Right ventricle myocardium inferior (tissue), 1 donor: ENCODE measurements at places on chromosomes 1 and 21. TPM values are rescaled to one million over a fixed set of nuclear protein-coding genes. Genes with fewer than 3 reads are reported as not detected.

DNA sequence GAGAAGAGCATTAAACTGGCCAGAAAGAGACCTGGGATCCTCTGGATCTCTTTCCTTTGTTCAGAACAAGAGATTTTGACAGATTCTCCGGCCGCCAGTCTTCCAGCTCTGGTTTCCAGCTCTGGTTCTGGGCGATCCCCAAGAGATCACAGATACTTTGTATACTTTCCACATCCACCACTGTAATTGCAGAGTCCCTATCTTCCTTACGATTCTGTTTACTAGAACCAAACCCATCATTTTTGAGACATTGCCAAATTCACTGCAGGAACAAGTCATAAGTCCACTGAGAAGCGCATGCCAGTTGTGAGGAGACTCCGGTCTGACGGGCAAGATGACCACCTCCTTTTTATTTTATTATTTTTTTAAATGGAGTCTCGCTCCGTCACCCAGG, 505.2 kb downstream of the SMYD3 start:
- no peak for DNase-seq

DNA sequence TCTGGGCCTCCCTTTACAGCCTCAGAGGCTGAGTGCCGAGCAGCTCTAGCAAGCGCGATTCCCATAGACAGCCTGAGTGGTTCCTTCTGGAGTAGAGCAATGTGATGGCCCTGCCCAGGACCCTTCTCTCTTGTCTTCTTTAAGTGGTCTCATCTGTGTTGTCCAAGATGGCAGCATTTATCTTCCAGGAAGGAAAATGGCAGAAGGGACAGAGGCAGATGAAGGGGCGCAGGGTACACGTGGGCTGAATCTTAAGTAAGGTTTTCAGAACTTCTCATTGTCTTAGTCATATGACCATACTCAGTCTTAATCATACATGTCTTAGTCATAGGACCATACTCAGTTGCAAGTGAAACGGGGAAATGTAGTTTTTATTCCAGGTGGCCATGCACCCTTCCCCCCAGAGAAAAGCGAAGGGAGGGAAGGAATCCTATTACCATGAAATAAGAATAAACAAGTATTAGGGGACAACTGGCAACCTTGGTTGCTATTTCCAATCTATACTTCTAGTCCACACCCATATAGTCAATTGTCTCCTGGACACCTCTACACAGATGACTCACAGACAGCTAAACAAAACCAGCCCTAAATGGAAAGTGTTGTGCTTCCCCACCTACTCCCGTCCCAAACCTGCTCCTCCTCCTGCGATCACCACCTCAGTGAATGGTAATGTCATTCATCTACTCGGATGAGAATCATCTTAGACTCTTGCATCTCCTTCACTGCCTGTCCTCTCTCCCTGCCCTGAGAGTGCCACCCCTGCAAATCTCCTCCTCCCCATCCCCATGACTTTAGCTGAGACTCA, 13.3 kb downstream of the OVAAL start:
- DNase-seq, result no peak

- DNase-seq, result no peak
Observed at GRCh38 chr1:229006121-229006870, 264.6 kb upstream of the RAB4A start.

DNA sequence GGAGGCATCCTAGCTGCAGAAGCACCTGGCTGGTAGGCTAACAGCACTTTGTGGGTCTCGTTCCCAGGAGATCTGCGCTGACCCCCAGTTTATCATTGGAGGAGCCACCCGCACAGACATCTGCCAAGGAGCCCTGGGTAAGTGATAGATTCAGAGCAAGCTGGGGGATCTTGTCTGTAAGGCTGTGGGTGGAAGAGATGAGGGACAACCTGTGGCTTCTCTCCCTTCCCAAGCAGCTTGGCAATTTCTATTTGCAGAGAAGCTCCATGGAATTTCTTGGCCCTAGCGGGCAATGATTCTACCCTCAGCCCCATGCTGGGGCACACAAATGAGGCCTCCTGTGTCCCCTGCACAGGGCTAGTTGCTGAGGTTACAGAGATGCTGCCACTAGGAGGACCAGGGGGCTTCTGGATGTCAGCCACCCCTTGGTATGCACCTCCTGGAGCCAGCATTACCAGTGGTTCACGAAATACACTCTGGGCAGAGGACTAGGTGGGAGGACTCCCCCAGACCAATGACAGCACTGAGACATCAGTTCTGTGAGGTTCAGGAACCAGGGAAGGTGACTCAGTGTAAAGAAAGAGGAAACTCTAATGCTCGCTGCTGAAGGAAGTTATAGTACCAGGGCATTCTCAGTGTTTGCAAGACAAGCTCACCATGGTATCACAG, 5.5 kb downstream of the CAPN2 start:
- DNase-seq, result no peak

GRCh38 chr1:60068393-60069045, 5.1 kb downstream of the C1orf87 start:
- DNase-seq, result no peak

GRCh38 chr1:61109158-61109557, 26.8 kb downstream of the NFIA start:
- DNase-seq, result no peak

GRCh38 chr1:17128361-17128760, 9.1 kb upstream of the PADI2 start:
- DNase-seq, result no peak

DNA sequence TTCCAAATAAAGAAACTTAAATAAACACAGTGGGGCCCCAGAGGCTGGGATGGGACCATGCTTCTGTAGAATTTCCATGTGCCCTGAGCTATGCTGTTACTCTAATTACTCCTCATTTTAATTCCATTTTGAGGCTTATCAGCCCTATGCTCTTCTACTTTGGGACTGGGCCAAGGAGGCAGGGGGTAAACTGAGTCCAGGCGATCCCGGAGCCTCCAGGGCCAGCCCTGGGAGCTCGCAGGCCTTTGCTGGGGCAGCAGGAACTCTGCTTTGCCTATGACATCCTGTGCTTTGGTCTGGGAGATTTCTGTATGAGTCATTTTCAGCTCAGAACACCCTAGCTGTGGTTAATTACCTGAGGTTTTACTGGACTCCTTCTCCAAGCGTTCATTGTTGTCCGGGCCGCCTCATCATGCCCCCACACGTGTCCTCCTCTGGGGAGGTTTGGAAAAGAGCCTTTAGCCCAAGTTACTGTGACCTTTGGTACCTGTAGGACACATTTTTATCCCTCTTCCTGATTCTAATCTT, 95.7 kb downstream of the RHOU start:
- no peak for DNase-seq

- no peak for DNase-seq
Observed at GRCh38 chr1:200861937-200862647, 10.7 kb upstream of the GPR25 start.

DNA sequence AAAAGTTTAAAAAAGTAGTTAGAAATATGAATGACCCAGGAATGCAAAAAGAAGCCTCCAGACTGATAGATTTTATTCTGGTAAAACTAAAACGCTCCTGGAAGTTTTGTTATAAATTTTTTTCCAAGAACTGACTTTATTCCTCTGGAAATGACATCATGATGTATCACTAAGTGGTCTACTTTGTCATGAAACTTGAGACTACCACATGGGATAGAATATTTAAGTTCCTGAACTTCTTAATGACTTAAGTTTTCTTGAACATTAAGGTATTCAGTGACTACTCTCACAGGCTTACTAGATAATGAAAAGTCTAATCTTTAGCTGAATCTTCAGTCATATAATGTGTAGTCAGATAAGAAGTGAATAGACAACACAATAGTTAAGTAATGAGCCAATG, 842.2 kb downstream of the USP25 start:
- DNase-seq, result no peak

- DNase-seq, result no peak
Observed at GRCh38 chr21:28489162-28489561, 503.5 kb downstream of the LTN1 start.

GRCh38 chr1:83318366-83318765, 680.6 kb downstream of the TTLL7 start:
- no peak for DNase-seq

DNA sequence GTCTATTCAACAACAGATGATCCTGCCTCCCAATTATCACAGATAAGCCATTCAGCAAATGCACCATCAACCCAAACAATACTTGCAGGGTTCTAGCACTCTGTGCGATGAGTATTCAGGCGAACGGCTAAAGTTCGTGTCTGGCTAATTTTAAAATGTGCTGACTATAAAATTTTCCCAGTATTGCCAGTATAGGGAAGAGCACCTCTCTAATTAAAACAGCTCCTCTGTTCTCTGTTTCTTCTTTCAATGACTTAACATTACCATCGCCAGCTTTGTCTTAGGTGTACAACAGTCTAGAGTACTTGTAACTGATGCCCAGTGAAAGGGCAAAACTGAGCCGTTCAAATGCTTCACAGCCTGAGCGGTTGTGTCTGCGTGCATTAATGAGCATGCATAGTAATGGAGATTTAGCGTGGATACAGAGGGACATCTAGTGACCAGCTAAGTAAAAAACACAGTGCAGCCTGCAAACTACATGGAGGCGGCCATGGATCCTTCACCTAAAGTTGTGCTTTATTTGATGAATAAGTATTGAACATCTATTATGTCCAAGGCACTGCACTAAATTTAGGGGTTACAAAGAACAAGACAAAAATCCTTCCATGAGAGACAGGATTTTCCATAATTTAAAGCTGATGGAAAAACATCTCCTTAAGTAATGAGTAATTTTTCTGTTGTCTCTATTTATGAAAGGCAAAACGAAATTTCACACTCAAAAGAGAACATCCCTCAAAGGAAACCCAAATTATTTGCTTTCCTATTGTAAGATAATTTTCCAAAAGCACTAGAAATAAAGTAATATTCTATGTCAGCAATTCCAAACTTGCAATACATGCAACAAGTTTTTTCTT, 120.0 kb downstream of the SETD4 start:
- no peak for DNase-seq

- no peak for DNase-seq
Observed at GRCh38 chr21:41508415-41509144, 622 bp upstream of the TMPRSS2 start.

GRCh38 chr1:91283421-91283726, 121.3 kb downstream of the HFM1 start:
- DNase-seq, result no peak

GRCh38 chr1:13760340-13760739, 60.4 kb downstream of the PRDM2 start:
- no peak for DNase-seq

GRCh38 chr1:110307239-110307974, 31.8 kb upstream of the RBM15 start:
- DNase-seq, result no peak

- DNase-seq, result no peak
Observed at GRCh38 chr1:161381707-161382106, 14.0 kb upstream of the CFAP126 start.

DNA sequence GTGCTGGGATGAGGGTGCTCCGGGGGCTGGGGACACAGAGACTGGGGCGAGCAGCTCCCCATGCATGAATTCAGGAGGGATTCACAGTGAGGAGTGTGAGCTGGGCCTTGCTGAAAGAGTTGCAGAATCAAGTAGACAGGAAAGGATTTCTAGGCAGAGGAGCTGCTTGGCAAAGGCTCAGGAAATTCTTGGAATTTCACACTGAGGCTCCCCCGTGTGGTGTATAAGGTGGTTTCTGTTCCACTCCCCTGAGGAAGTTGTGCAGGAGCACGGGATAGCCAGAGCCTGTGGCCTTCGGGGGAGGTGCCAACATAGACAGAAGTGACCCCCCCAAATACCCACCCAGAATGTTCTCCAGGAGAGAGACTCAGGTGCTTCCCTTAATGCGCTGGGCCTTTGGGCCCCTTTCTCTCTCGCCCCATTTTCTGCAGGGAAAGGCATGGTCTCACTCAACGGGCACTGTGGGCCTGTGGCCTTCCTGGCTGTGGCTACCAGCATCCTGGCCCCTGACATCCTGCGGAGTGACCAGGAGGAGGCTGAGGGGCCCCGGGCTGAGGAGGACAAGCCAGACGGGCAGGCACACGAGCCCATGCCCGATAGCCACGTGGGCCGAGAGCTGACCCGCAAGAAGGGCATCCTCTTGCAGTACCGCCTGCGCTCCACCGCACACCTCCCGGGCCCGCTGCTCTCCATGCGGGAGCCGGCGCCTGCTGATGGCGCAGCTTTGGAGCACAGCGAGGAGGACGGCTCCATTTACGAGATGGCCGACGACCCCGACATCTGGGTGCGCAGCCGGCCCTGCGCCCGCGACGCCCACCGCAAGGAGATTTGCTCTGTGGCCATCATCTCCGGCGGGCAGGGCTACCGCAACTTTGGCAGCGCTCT, 58.5 kb upstream of the ACTL8 start:
- no peak for DNase-seq

DNA sequence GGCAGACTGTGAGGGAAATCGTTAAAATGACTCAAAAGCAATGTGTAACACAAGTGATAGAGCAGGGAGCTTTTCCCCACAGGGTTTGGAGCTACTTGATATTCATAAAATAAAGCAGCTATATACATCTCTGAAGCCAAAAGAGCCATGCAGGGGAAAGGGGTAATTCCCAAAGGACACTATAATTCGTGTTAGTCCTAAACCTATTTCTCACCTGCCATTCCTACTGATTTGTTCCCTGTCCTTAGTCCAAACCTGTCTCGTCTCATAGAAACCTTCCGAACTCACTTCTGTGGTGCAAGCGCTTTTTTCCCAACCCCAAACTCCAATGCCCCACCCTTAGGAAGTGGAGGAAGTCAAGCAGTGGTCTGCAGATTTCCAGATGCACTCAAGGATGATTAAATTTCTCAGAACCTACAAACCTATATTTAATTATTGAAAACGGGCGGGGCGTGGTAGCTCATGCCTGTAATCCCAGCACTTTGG, 946 bp upstream of the HNRNPR start:
- DNase-seq, result no peak

Gene ESPN
- 0.24 TPM for total RNA-seq

Gene SRGAP2B
- 11.3 TPM for total RNA-seq

Gene APOBEC4
- total RNA-seq, result not detected

Gene ETNK2
- total RNA-seq, result 5.3 TPM

Gene OR2L2
- not detected for total RNA-seq

Gene SIKE1
- total RNA-seq, result 34.2 TPM

Gene TRAF3IP3
- total RNA-seq, result 1.7 TPM

Gene OR2M3
- total RNA-seq, result not detected
